Putamen (tissue), 1 donor: ENCODE measurements at places on chromosomes 2 and 18.

DNA sequence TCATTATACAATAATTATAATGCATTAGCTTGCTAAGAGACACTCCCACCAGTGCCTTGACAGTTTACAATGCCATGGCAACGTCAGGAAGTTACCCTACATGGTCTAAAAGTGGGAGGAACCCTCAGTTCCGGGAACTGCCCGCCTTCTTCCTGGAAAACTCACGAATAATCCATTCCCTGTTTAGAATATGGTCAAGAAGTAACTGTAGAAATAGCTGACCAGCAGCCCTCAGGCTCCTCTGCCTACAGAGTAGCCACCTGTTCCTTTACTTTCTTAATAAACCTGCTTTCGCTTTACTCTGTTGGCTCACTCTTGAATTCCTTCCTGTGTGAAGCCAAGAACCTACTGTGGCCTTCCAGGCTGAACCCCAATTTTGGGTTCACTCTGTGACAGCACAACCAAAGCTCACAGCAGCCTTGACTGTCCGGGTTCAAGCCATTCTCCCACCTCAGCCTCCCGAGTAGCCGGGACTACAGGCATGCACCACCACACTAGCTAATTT, 20.0 kb upstream of the PTPN2 start:
- no peak for DNase-seq

- DNase-seq, result no peak
Measured at GRCh38 chr2:127154396-127154795, 47.4 kb upstream of the BIN1 start.

GRCh38 chr2:52659546-52659945, 1108.1 kb upstream of the CHAC2 start:
- no peak for DNase-seq

DNA sequence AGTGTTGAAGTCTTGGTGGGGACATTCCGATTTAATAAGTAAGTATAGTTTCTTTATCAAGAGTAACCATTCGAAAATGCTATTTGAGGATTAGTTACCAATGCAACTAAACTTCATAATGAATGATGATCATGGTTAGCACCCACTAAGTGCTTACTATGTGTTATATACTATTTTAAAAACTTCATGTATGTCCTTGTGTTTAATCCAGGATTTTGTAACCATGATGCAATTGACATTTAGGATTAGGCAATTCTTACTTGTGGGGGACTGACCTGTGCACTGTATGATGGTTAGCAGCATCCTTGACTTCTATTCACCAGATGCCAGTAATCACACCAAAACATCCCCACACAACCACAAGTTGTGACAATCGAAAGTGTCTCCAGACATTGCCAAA, 859.9 kb upstream of the FSHR start:
- DNase-seq, result no peak

DNA sequence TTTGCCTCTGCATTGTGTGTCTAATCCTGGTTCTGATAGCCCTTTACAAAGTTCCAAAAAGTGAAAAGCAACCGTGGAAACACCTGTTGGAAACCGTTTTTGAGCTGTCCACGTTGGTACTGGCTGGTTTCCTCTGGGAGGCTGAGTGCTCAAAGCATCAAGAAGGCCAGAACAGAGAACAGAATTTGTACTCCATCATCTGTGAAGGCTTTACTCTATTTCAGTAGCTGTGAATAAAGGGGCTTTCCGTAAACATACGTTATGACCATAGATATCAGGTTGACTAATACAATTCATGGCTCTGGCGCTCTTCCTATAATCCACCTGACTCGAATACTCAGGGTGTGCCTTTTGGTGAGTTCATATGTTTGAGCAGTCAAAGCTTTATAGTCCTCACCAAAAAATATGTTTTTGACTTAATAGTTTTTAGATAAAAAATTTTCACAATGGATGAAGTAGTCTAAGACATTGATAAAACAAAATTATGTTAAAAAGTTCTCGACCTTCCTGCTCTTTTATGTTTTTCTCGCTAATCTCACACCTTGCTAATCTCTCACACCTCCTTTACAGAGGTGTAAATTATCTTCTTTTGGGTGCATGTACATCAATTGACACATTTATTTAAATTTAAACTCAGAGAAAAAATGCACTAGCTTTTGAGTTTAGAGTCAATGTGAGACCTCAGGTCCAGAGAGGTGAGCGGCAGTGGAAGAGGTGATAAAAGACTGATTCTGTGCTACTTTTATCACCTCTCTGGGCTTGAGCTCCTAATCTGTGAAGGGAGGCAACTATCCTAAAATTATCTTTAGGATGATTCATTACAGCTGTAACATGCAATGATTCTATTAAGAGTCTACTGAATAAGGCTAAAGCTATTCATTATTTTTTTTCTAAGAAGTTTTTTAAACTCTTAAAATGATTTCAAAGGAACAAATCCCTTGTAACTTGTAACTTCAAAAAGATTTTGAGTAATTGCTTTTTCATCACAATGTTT, 65.3 kb downstream of the CXCR4 start:
- DNase-seq, result no peak

GRCh38 chr2:9407363-9407811, 15.9 kb downstream of the ITGB1BP1 start:
- no peak for DNase-seq

GRCh38 chr2:188848887-188849435, 125.2 kb upstream of the COL3A1 start:
- DNase-seq, result no peak

DNA sequence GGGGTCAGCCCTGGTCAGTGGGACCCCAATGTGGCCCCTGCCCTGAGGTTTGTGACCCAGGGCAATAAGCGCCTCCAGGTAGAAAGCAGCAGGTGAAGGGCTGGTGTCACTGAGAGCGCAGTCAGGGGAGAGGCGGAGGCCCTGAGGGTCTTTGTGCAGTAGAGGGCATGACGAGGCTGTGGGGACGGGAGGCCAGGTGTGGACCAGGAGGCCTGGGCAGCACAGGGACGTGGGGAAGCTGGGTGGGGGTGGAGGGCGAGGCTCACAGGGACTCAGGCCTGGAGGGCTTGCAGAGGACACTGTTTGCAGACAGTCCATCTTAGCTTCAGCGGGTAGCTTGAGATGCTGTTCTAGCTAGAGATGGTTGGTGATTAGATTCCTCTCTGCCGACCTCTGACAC, 32.0 kb downstream of the TRAF3IP1 start:
- DNase-seq, result no peak

GRCh38 chr2:32732912-32733472, 105.1 kb downstream of the TTC27 start:
- no peak for DNase-seq

DNA sequence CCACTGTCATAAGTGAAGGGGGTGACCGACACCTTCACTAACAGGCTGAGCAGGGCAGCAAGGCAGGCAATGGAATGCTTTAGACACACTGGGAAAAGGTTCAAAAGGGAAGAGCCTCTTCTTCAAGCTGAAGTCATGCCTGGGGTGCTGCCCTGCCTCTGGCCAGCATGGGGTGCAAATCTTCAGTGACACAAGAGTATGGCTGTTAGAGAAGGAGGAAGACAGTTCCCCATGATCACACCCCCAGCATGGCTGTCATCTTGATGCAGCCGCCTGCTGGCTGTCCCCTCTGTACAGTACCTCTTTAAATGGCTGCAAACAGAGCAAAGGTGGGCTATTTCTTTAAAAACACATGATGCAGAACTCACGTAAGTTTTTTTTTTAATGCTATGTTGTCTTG, 71.9 kb downstream of the INPP4A start:
- no peak for DNase-seq

DNA sequence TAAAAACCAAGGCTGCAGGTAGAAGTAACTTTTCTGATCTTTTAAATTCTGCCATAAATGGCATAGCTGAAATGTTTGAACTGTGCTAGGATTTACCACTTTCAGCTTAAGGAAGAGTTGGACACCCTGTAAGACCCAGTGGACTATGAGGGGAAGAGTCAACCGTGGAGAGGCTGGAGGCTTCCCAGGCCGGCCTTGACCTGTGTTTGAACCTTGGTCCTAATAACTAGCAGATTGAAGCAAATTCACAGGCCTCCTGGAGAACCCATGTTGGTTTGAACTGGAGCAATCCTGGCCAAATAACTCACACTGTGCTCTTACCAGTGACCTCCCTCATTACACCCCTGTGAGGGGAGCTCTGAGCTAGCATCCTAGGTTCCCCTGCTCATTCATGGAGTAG, 87.2 kb upstream of the ALPP start:
- no peak for DNase-seq

- no peak for DNase-seq
Measured at GRCh38 chr2:118970396-118971135, 28.6 kb downstream of the MARCO start.

DNA sequence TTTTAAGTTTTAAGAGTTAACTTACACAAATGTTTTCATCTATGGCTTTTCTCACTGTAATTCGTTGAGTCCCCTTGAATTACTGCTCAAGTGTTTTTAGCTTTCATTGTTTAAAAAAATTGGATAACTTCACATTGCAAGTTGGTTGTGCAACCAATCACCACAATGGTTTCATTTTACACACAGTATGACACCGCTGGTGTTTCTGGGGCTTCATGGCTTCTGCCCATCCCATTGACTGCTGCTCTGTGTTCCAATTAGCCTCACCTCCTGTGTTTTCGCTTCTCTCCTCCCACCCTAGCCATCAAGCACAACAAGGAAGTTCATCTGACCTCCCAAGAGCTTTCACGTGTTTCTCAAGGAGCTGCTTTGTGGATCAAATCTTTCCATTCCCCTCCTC, 199.1 kb upstream of the CHAC2 start:
- no peak for DNase-seq

DNA sequence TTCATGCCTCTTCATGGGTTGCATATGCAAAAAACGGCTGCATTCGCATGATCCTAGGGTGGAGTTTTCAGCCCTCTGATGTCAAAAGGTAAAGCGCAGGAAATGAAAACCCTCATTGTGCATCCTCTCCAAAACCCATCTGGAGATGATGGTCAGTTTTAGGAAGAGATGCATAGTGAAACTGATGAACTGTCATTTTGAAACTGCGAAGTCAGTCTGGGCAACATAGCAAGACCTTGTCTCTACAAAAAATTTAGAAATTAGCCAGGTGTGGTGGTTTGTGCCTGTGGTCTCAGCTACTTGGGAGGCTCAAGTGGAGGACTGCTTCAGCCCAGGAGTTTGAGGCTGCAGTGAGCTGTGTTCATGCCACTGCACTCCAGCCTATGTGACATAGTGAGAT, 2.5 kb upstream of the TTLL4 start:
- DNase-seq, result no peak

- no peak for DNase-seq
Measured at GRCh38 chr18:36185157-36185556, 2.1 kb upstream of the MOCOS start.

GRCh38 chr2:61380056-61380881, 90.6 kb downstream of the USP34 start:
- DNase-seq, result no peak

DNA sequence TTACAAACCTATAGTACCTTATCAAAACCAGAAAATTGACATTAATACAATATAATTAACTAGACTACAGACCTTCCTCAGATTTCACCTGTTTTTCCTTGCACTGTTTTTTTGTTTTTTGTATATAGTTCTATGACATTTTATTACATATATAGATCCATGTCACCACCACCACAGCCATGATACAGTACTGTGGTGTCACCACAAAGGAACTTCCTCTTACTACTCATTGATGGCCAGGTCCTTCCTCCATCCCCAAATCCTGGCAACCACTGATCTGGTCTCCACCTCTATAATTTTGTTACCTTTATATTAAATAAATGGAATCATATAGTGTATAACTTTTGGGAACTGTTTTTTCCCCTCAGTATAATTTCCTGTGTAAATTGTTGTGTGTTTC, 19.4 kb upstream of the ATP6V1B1 start:
- no peak for DNase-seq

GRCh38 chr2:60412620-60413019, 140.8 kb downstream of the BCL11A start:
- DNase-seq, result no peak

- DNase-seq, result no peak
Measured at GRCh38 chr2:72796766-72797165, 29.1 kb downstream of the EXOC6B start.

GRCh38 chr2:156982615-156983014, 274.9 kb upstream of the GALNT5 start:
- DNase-seq, result no peak

GRCh38 chr18:31424383-31424988, 23.1 kb upstream of the DSG3 start:
- no peak for DNase-seq

- no peak for DNase-seq
Measured at GRCh38 chr2:65320042-65320725, 92.6 kb downstream of the ACTR2 start.

DNA sequence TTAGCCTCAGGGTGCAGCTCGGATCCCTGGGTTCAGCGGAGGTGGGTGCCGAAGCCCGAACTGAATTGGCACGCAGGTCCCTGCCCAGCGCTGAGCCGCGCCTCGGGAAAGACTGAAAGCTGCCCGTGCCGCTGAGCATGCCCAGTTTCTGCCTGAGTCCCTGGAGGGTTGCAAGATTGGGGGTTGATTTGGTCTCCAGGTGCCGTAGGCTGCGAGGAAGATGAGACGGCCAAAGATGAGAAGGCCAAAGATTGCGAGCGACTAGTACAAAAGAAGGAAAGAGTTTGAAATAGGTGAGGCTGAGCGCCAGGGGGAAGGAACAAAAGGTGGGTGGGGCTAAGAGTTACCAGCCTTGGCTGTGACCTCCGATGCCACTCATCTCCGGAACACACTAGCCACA, 852 bp upstream of the KCNH7 start:
- DNase-seq, result peak; percentile 6

GRCh38 chr2:23381485-23381884, 3.5 kb upstream of the KLHL29 start:
- no peak for DNase-seq

DNA sequence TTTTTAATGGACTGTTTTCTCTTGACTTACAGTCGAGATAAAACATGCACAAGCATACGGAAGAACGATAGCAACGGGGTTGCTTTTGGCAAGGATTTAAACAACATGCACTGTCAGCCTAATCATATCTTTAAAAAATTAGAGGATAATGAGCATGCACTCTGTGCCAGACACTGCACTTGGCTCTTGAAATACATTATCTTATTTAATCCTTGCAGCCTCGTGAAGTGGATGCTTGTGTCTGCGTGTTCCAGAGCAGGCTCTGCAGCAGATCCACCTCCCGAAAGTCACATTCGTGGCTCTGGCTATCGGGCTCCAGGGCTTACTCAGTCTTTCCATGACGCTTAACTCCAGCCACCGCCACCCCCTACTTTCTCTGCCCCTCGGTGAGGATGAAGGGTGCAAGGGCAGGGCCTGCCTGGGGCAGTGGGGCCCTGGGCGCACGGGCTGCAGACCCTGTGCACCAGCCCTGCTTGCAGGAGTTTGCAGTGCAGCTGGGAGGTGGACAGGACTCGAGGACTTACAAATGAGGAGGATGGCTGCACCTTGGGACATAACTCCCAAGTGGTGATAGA, 61.7 kb downstream of the ACKR3 start:
- no peak for DNase-seq

GRCh38 chr18:2994603-2995432, 18.1 kb downstream of the LPIN2 start:
- no peak for DNase-seq

- DNase-seq, result no peak
Measured at GRCh38 chr2:75646090-75646582, 447 bp upstream of the MRPL19 start.

GRCh38 chr2:46216213-46216612, 81.0 kb upstream of the EPAS1 start:
- DNase-seq, result no peak

- DNase-seq, result no peak
Measured at GRCh38 chr18:48780201-48780912, 170.4 kb downstream of the SMAD7 start.
